Cardiac muscle cell (in vitro differentiated cells and primary cell): ENCODE measurements at places on chromosomes 7 and 10. TPM values are rescaled to one million over a fixed set of nuclear protein-coding genes. Genes with fewer than 3 reads are reported as not detected.

Gene TBC1D12
- 3.3 and 5.3 TPM in 2 replicates for polyA plus RNA-seq

Gene ING3
- polyA plus RNA-seq = 12.2 and 18.4 TPM in 2 replicates

Gene NOS3
- polyA plus RNA-seq = 13.1 and 16.3 TPM in 2 replicates

Gene MAGI2
- 15.3 and 16.8 TPM in 2 replicates for polyA plus RNA-seq

Gene H2BK1
- not detected in 2 replicates for polyA plus RNA-seq

Gene MPP7
- polyA plus RNA-seq = 9.2 and 9.7 TPM in 2 replicates

Gene NKX1-2
- polyA plus RNA-seq = not detected in 2 replicates

Gene FAM25C
- polyA plus RNA-seq = not detected in 2 replicates

GRCh38 chr10:1399431-1400100 is 337.8 kb downstream of the ADARB2 start:
- H3K4me3 ChIP-seq = no peak overlapping the region
- no peaks in the 10 kb centered on the region for H3K36me3 ChIP-seq
- H3K27ac ChIP-seq = peak overlapping the region; percentile 64

GRCh38 chr10:62961951-62962523 is 145.9 kb upstream of the EGR2 start:
- H3K27me3 ChIP-seq = peaks cover 4% of the 10 kb centered on the region
- H3K4me3 ChIP-seq = no peak overlapping the region
- H3K27ac ChIP-seq = no peak overlapping the region
- H3K4me1 ChIP-seq = no peaks in the 10 kb centered on the region

DNA sequence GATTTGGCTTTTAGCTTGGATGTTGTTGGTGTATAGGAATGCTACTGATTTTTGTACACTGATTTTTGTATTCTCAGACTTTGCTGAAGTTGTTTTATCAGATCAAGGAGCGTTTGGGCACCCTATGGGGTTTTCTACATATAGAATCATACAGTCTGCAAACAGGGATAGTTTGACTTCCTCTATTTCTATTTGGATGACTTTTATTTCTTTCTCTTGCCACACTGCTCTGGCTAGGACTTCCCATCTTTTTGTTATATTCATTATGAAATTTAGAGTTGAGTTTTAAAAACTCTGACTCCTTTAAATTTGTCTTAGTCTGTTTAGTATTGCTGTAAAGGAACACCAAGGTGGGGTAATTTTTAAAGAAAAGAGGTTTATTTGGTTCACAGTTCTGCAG is 4.7 kb downstream of the ZNF786 start:
- no peaks in the 10 kb centered on the region for H3K4me1 ChIP-seq
- no peak overlapping the region for H3K27ac ChIP-seq
- DNase-seq = no peak

DNA sequence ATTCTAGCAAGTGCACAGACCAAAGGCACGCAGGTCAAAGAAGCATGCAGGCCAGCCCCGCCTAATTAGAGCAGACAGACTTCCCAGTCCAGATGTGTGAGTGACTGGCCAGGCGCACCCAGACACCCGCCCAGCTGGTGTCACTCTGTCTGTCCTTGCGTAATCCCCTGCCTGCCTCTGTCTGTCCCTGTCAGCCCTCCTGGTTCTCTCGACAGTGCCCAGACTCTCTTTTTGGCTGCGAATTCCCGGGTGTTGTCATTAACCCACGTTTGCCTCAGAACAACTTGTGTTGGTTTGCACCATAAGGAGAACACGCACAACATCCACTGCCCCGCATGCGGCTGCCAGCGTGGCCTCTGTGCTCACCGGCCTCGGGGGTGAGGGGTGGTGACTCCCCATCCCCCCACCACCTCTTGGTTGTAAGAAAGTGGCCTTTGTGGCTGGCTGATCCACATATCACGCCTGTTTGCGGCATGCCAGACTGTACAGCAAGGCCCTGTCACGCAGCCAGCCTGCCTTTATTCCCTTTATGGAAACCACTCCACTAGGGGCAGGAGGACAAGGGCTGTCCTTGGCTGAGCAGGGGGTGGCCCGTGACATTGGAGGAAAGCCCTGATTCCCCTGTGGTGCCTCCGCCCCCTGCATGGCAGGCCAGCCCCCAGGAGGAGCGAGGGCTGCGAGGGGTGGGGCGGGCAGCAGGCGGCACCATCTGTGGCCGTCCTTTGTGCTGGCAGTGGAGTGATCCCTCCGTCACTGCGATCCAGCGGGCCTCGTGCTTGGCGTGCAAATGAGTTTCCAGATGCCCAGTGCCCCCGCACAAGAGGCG is 72.8 kb upstream of the PPIF start:
- H3K27ac ChIP-seq = peak overlapping the region; percentile 75
- peak; percentile 35 for DNase-seq
- H3K4me1 ChIP-seq = peaks cover 37% of the 10 kb centered on the region
- H3K27me3 ChIP-seq = no peaks in the 10 kb centered on the region

DNA sequence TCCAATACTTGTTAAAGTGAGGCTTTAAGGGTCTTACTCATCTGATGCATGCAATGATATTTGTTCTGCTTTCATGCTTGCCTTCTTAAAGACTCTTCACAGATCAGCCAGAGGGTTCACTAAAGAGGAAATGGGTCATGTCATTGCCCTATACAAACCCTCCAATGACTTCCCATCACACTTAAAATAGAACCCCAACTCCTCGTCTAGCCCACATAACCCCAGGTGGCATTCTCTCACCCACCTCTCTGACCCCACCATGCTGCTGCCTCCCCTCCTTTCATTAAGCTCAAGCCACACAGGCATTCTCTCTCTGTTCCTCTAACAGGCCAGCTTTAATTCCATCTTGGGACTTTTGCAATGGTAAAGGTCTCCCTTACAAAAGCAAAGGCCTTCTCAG is 253.6 kb downstream of the GRID1 start:
- no peaks in the 10 kb centered on the region for H3K36me3 ChIP-seq
- no peak for DNase-seq
- no peaks in the 10 kb centered on the region for H3K27me3 ChIP-seq
- no peak overlapping the region for H3K4me3 ChIP-seq
- no peak overlapping the region for H3K27ac ChIP-seq
- H3K4me1 ChIP-seq = no peaks in the 10 kb centered on the region

GRCh38 chr7:90816511-90817142 is 220.5 kb downstream of the CDK14 start:
- H3K27ac ChIP-seq = no peak overlapping the region
- H3K36me3 ChIP-seq = no peaks in the 10 kb centered on the region
- no peak overlapping the region for H3K4me3 ChIP-seq
- DNase-seq = peak; percentile 93

- peaks cover 14% of the 10 kb centered on the region for H3K36me3 ChIP-seq
- no peak overlapping the region for H3K4me3 ChIP-seq
- no peak for DNase-seq
Measured at GRCh38 chr7:6393667-6394056, 54.1 kb downstream of the DAGLB start.

- no peaks in the 10 kb centered on the region for H3K27me3 ChIP-seq
- no peak for DNase-seq
- no peaks in the 10 kb centered on the region for H3K4me1 ChIP-seq
- H3K36me3 ChIP-seq = no peaks in the 10 kb centered on the region
- no peak overlapping the region for H3K4me3 ChIP-seq
Measured at GRCh38 chr10:52056291-52056690, 257.8 kb upstream of the DKK1 start.

GRCh38 chr10:3772361-3773171 is 12.4 kb downstream of the KLF6 start:
- H3K27me3 ChIP-seq = peaks cover 55% of the 10 kb centered on the region
- no peak for DNase-seq
- no peak overlapping the region for H3K27ac ChIP-seq
- H3K36me3 ChIP-seq = no peaks in the 10 kb centered on the region
- no peaks in the 10 kb centered on the region for H3K4me1 ChIP-seq
- no peak overlapping the region for H3K4me3 ChIP-seq

- no peak overlapping the region for H3K4me3 ChIP-seq
- H3K27ac ChIP-seq = no peak overlapping the region
- no peaks in the 10 kb centered on the region for H3K4me1 ChIP-seq
Measured at GRCh38 chr10:78336402-78336791, 302.7 kb downstream of the RPS24 start.

- H3K4me3 ChIP-seq = no peak overlapping the region
- H3K4me1 ChIP-seq = peaks cover 6% of the 10 kb centered on the region
- no peak overlapping the region for H3K27ac ChIP-seq
Measured at GRCh38 chr10:13956826-13957225, 370.1 kb downstream of the PRPF18 start.

DNA sequence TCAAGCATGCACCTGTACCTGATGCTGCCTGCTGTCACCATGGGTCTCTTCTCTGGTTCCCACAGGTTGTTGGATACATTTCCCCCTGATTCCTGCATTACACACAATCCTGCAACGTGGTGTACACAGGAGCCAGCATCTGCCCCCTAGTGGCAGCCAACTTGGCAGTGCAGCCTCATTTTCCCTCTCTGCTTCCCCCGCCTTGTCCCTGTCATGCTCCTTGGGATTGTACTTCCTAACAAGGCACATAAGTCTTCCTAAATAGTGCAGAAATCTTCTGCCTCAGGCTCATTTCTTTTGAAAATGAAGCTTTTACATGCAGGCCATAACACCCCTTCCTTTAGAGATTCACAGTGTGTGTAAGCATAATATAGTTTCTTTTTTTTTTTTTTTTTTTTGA is 387.5 kb downstream of the CCSER2 start:
- H3K4me1 ChIP-seq = no peaks in the 10 kb centered on the region
- no peak overlapping the region for H3K27ac ChIP-seq
- no peak overlapping the region for H3K4me3 ChIP-seq

GRCh38 chr10:122450353-122450990 is 4.0 kb upstream of the ARMS2 start:
- H3K4me1 ChIP-seq = no peaks in the 10 kb centered on the region
- no peak overlapping the region for H3K4me3 ChIP-seq
- H3K27ac ChIP-seq = no peak overlapping the region
- H3K36me3 ChIP-seq = no peaks in the 10 kb centered on the region

- H3K27ac ChIP-seq = no peak overlapping the region
- no peaks in the 10 kb centered on the region for H3K36me3 ChIP-seq
- no peaks in the 10 kb centered on the region for H3K27me3 ChIP-seq
- DNase-seq = no peak
Measured at GRCh38 chr7:16223963-16224707, 197.2 kb downstream of the CRPPA start.

DNA sequence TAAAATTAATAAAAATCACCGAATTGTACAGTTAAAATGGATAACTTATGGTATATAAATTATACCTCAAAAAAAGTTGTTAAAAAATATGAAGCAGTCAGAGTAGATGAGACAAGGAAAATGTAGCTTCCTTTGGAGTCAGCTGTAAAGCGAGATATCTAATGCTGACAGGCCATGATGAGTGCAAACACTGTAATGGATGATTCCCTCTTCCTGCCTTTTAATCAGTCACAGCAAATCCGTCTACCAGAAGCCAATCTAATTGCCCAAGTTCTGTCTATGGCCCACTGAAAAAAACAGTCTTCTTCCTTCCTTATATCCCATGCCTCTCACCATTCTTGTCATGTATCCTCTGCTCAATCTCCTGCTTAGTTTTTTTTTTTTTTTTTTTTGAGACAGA is 59.9 kb upstream of the DNAJB12 start:
- H3K4me1 ChIP-seq = no peaks in the 10 kb centered on the region
- H3K4me3 ChIP-seq = no peak overlapping the region

DNA sequence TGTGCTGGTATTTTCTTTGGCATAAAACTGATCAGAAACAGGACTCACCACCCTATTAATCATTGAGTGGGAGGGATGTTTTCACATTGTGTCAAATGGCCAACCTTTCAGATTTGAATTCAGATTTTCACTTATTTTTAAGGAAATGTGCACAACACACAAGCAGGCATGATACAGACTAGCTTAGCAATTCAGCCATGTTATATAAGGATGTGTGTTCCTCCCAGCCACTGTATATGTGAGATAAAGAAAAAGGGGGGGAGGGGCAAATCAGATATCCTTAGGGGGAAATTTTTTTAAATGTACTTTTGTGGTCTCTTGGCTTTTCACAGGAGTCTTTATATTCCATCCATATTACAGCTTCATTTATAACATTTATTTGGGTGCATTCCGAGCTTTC is 3.1 kb downstream of the GAD2 start:
- H3K36me3 ChIP-seq = no peaks in the 10 kb centered on the region
- H3K4me1 ChIP-seq = peaks cover 19% of the 10 kb centered on the region
- H3K27me3 ChIP-seq = peaks cover 77% of the 10 kb centered on the region
- no peak overlapping the region for H3K4me3 ChIP-seq
- no peak for DNase-seq
- no peak overlapping the region for H3K27ac ChIP-seq

GRCh38 chr7:93239824-93240223 is 7.7 kb downstream of the VPS50 start:
- no peaks in the 10 kb centered on the region for H3K36me3 ChIP-seq
- no peaks in the 10 kb centered on the region for H3K27me3 ChIP-seq
- no peaks in the 10 kb centered on the region for H3K4me1 ChIP-seq
- H3K27ac ChIP-seq = no peak overlapping the region
- no peak for DNase-seq

- DNase-seq = no peak
- H3K36me3 ChIP-seq = no peaks in the 10 kb centered on the region
- peaks cover 6% of the 10 kb centered on the region for H3K4me1 ChIP-seq
- no peak overlapping the region for H3K4me3 ChIP-seq
Measured at GRCh38 chr7:16559497-16560179, 33.0 kb downstream of the LRRC72 start.

- H3K27me3 ChIP-seq = no peaks in the 10 kb centered on the region
- no peaks in the 10 kb centered on the region for H3K4me1 ChIP-seq
- no peak overlapping the region for H3K4me3 ChIP-seq
- no peak overlapping the region for H3K27ac ChIP-seq
- DNase-seq = no peak
Measured at GRCh38 chr10:53370347-53370746, 597.8 kb upstream of the MBL2 start.

DNA sequence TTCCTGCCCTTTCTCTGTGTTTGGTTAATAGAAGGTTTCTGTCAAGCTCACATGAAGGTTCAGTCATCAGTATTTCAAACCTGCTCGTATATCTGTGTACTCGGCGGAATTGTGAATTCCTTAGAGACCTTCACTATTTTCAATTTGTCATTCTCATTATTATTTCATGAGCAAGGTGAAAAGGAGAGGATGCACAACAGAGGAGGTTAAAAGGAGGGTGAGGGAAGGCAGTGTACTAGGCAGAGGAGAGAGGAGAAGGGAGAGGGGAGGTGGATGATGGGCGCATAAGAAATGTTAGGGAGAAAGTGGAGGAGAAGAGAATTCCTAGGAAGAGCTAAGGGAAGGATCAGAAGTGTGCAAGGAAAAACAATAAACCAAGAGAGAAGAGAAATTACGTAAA is 185.0 kb upstream of the COBL start:
- no peaks in the 10 kb centered on the region for H3K27me3 ChIP-seq
- no peak for DNase-seq
- H3K4me1 ChIP-seq = no peaks in the 10 kb centered on the region
- H3K27ac ChIP-seq = no peak overlapping the region

DNA sequence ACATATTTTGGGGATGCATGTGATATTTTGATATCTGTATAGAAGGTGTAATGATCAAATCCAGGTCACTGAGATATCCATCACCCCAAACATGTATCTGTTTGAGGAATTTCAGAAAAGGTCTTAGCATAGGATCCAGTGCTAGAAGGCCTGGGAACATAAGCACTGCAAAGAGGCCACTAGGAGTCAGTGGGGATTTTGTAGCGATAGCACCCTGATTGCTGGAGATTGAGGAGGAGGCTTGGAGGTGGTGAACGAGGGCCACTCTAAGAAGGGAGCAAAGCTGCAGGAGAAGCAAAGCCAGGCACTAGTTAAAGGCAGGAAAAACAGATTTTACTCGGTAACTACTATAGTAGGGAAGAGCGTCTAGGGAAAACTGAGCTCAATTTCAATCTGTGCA is 324.0 kb downstream of the LHFPL3 start:
- no peaks in the 10 kb centered on the region for H3K27me3 ChIP-seq
- H3K4me1 ChIP-seq = no peaks in the 10 kb centered on the region
- DNase-seq = no peak
- no peak overlapping the region for H3K27ac ChIP-seq
- H3K36me3 ChIP-seq = no peaks in the 10 kb centered on the region
- H3K4me3 ChIP-seq = no peak overlapping the region
